ENCODE measurements at places on chromosomes 5 and 9.

GRCh38 chr9:33129886-33130881 is 37.0 kb downstream of the B4GALT1 start:
- no peak for DNase-seq

- DNase-seq = no peak
Observed at GRCh38 chr5:103397739-103398581, 139.4 kb downstream of the MACIR start.

DNA sequence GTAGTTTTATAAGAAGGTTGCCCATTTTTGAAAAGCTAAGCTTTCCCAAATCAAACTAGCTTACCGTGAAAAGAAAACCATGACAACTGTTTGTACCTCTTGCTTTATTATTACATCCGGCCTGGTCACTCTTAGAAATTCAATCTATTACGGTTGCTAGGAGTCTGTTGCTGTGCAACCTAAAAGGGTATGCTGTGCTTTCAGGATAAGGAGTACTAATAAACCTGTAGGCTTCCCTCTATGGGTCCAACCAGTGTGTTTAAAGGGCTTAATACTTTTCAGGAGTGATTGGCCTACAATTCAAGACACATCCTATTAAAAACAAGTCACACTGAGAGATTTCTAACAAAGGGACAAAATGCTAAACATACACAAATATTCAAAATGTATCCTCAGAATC is 27.1 kb downstream of the RFX3 start:
- DNase-seq = no peak

GRCh38 chr9:35826071-35826701 is 2.3 kb downstream of the FAM221B start:
- DNase-seq = peak; percentile 45

DNA sequence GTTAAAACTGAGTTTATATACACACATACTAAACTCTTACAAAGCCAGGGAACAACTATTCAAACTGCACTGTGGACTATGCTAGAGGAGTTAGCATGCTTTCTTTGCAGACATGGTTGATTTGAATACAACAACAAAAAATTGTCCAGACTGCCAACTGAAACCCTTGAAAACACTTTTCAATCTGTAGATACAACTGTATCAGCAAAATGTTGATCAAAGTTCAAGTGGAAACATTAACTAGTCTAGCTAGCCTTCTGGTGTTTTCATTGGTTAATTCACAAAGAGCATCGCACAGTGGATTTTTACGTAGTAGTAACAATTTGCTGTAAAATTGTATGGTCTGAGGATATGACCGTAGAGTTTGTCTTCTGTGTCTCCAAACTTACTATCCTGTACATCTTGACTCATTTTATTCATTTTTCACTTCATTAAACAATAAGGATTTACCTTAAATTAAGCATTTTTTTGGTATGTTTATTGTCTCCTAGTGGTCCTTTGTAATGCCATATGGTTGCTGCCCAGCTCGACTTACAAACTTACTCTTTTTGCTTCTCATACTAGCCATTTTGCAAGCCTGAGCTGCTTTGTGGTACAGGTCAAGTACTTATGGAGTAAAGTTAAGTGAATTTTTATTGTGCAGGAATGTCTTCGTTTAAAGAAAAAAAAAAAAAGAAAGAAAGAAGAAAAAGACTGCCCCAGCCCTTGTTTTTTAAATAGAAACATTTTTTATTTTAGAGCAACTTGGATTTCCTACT is 123.4 kb downstream of the ZCCHC7 start:
- DNase-seq = no peak

DNA sequence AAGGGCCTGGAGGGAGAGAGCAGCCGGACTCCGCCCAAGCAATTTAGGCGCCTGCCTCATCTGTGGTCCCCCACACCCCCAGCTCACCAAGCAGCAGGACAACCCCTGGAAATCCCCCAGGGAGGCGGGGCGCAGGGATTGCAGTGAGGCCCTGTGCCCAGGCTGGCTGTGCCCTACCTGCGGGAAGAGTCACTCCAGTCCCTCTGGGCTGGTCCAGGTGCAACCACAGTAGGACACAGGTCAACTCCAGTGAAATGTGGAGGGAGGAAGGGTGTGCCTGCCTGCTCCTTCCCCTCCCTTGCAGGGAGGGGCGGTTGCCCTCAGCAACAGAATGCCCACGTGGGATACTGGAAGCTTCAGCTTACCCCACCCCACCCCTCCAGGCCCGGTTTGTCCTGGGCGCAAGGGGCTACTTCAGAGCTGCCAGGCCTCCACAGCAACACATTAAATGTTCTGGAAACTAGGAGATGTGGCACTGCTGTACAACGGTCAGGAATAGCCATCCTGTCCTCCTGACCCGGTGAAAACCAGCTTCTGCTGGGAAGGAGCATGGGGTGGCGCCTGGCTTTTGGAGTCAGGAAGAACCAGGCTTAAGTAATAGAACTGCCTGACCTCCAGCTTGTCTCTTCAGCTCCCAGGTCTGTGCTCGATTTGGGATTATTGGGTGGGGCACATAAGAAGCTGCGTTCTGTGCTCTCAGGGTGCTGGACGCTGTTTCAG is 22.5 kb downstream of the ABO start:
- no peak for DNase-seq

- DNase-seq = no peak
Observed at GRCh38 chr5:55154873-55155272, 5.1 kb upstream of the GPX8 start.

- no peak for DNase-seq
Observed at GRCh38 chr9:21605489-21605931, 123.4 kb upstream of the IFNE start.

GRCh38 chr5:174759091-174759490 is 34.7 kb downstream of the MSX2 start:
- no peak for DNase-seq

DNA sequence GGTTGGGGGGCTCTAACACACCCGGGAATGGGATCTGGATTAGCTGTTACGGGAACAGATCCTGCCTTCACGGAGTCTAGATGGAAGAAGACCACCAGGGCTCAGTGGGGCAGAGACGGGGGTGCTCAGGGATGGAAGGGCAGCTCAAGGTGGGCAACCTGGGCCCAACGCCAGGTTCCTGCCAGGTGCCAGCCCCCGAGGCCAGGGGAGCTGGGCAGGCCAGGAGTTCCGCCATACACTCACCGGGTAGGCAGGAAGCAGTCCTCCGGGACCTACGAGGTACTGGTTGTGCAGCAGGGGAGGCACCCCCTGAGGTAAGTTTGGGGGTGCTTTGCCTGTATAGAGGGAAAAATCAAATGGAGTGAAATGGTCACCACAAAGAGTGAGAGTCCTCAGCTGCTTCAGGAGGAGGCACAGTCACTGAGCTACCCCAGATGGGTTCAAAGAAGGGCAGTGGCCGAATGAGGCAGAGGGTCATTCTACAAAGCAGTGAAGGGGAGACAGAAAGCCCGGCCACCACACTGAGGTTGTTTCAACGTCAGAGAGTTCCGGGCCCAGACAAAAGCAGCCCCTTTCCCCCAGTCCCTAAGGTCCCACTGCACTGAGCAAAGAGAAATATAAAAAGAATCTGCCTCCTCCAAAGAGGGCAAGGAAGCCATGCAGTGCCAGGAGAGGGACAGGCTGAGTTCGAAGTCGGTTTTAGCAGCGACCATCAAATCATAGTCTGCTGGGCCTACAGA is 110.0 kb downstream of the UBE2R2 start:
- DNase-seq = no peak

GRCh38 chr9:116749772-116750171 is 62.7 kb downstream of the TRIM32 start:
- no peak for DNase-seq

DNA sequence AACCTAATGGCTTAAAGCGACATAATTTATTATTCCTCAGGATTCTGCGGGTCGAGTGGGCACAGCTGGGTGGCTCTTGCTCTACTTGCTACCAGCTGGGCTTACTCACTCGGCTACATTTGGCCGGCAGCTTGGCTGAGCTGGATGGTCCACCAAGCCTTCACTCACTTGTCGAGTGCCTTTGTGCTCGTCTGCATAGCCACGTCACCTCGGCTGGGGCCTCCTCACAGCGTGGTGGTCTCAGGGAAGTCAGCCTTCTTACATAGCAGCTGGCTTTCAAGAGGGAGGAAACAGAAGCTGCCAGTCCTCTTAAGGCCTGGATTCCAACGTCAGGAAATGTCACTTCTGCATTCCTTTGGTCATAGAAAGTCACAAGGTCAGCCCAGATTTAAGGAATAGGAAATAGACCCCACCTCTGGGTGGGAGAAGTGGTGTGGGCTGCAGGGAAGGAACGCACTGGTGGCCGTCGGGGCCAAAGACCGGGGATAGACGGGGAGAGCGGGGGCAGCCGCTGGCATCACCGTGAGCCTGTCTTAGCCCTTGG is 75.1 kb upstream of the RUFY1 start:
- no peak for DNase-seq

DNA sequence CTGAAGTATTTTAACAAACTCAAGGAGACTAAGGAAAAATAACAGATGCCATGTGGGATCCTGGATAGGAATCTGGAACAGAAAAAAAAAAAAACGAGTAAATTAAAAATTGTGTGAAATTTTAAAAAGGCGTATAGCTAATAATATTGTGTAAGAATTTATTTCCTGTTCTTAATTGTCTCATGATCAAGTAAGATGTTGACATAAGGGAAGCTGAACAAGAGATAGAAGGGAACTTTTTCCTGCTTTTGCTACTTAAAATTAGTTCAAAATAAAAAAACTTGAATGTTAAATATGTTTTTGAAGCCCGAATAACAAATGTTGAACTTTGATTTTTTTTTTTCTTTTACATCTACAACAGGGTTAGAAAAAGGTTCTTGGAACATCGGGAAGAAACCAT is 10.5 kb downstream of the SNAPC3 start:
- DNase-seq = no peak

DNA sequence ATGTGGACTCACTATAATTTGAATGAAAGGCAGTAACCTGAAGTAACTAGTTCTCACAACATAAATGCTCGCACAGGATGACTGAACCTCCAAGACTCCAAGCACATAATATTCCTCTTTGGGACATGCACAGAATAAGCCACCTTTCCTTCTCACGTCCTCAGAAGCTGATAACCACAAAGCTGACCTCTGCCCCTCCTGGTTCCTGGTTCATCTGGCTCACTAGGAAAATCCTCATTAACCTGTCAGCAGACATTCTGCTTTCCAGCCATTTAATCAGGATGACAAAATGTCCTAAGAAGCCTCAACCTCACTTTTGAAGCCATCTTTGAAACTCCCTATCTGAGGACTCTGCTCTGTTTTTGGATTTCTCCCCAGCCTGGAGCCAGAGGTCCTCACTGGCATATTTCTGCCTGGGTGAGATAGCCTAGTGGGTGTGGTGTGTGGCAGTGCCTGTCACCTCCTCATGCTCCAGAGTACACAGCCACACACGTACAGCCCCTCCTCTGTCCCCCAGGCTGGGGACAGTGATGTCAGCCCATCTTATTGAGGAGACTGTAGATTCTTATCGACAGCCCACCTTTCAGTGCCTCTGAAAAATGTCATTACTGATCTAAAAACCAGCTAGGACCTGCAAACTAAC is 10.3 kb downstream of the ANKH start:
- DNase-seq = no peak

Measured in NCI-H1092 (cell line).